ENCODE measurements at places on chromosomes 1 and 21.

GRCh38 chr21:40057331-40057730, 190.1 kb downstream of the PCP4 start:
- H3K27ac ChIP-seq: no peak overlapping the region
- DNase-seq: no peak
- H3K4me1 ChIP-seq: no peaks in the 10 kb centered on the region
- no peak overlapping the region for H3K4me3 ChIP-seq

DNA sequence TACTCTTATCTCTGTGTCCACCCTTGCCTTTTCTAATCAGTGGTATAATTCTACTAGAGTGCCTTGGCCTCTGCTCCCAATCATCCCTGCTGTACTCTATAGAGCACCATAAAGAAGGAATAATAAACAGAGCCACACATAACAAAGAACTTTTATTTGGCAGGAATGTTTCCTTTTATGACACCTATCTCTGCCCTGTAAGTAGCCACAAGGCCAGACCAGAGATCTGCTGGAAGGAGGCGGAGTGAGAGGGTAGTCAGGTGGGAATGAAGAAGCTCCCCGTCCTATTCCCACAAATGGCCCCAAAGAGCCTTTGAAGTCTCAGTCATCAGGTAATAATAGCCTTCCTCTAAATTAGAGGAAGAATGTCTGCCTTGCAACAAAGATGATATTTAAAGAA, 32.7 kb downstream of the WLS start:
- peak; percentile 41 for DNase-seq
- H3K4me3 ChIP-seq: no peak overlapping the region
- no peaks in the 10 kb centered on the region for H3K4me1 ChIP-seq

- H3K4me1 ChIP-seq: peaks cover 2% of the 10 kb centered on the region
- H3K27me3 ChIP-seq: no peaks in the 10 kb centered on the region
- DNase-seq: peak; percentile 62
- H3K4me3 ChIP-seq: no peak overlapping the region
- H3K36me3 ChIP-seq: no peaks in the 10 kb centered on the region
Observed at GRCh38 chr1:147539122-147539575, 2.2 kb upstream of the BCL9 start.

GRCh38 chr21:35593000-35593502, 467.3 kb downstream of the SETD4 start:
- no peak overlapping the region for H3K27ac ChIP-seq
- H3K4me3 ChIP-seq: no peak overlapping the region
- H3K4me1 ChIP-seq: no peaks in the 10 kb centered on the region
- DNase-seq: peak; percentile 20
- H3K27me3 ChIP-seq: peaks cover under 1% of the 10 kb centered on the region

DNA sequence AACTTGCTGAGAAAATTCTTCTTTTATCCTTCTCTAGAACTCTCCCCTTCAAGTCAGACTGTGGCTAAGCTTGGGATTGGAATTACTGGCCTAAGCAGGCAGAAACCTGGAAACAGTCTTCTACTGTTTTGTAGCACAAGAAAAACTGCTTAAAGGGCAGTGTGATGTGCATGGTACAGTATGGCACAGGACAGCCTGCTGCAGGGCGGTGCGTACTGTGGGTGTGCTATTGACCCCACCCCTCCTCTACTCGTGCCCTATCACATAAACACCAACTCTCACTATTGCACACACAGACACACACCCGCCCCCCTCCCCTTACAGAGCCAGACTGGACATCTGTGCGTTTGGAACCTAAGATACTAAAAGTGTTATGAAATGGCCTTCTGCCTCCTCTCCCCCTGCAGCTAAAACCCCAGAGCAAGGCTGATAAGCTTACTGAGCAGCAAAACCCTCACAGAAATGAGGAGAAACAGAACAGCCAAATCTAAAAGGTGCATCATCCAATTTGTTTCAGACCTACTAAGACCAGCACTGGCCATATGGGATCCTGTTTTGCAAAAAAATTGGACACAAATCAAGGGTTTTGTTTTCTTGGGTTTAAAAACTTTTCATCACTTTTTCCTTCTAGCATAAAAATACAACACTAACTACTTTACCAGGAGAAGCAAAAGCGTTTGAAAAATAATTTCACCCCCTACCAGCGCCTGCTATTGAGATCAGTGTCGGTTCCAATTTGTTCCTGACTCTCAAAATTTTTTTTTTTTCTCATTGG, 355.8 kb upstream of the LYPLAL1 start:
- H3K27ac ChIP-seq: no peak overlapping the region
- no peaks in the 10 kb centered on the region for H3K36me3 ChIP-seq
- no peaks in the 10 kb centered on the region for H3K27me3 ChIP-seq
- no peak overlapping the region for H3K4me3 ChIP-seq
- DNase-seq: no peak
- no peaks in the 10 kb centered on the region for H3K4me1 ChIP-seq

DNA sequence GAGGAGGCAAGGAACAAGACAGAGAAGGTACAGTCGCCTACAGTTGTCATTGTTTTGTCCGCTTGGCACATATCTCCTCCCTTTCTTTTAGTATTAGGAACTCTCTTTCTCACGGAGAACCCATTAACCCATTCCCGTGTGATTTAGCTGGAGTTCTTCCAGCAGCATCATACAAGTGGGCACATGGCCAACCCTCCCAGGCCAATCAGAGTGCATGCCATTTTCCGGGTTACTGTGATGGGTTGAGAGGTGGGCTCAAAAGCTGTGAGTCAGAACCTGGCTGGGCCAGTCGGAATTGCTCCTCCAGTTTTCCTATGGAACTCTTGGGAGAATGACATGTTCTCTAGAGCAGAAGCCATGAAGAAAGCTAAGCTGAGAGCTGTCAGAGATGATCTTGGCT, 83.1 kb upstream of the SOD1 start:
- no peaks in the 10 kb centered on the region for H3K36me3 ChIP-seq
- no peaks in the 10 kb centered on the region for H3K4me1 ChIP-seq
- no peak overlapping the region for H3K27ac ChIP-seq
- H3K4me3 ChIP-seq: no peak overlapping the region
- DNase-seq: no peak
- peaks cover 2% of the 10 kb centered on the region for H3K27me3 ChIP-seq

DNA sequence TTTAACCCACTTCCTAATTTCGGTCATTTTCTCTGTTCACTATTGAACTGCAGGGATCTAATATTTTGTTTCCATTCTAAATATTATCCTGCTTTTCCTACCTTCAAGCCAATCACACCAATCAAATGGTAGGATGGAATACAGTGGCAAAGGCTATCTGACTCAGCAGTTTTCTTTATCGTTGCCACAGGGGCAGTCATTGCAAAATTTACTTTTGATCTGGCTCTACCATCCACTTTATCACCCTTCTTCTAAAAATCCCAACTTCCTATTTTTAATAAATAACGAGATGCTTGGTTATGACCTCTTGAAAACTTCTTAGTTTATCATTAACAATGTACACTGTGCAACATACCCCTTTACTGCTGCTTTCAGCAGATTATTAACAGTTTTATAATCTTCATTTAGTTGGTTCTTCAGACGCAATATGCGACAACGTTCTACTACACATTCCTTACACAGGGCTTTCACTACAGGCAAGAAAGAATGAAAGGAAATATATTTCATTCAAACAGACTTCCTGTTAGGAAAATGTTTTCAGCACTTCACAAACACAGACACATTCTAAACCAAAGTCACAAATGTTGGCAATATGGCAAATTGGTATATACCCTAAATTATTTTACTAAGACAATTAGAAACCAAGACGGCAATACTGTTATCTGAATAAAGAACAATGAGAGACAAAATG, 52.3 kb upstream of the RAP1GAP start:
- H3K27me3 ChIP-seq: no peaks in the 10 kb centered on the region
- H3K4me1 ChIP-seq: no peaks in the 10 kb centered on the region
- peak overlapping the region; percentile 8 for H3K27ac ChIP-seq
- peaks cover 14% of the 10 kb centered on the region for H3K36me3 ChIP-seq

DNA sequence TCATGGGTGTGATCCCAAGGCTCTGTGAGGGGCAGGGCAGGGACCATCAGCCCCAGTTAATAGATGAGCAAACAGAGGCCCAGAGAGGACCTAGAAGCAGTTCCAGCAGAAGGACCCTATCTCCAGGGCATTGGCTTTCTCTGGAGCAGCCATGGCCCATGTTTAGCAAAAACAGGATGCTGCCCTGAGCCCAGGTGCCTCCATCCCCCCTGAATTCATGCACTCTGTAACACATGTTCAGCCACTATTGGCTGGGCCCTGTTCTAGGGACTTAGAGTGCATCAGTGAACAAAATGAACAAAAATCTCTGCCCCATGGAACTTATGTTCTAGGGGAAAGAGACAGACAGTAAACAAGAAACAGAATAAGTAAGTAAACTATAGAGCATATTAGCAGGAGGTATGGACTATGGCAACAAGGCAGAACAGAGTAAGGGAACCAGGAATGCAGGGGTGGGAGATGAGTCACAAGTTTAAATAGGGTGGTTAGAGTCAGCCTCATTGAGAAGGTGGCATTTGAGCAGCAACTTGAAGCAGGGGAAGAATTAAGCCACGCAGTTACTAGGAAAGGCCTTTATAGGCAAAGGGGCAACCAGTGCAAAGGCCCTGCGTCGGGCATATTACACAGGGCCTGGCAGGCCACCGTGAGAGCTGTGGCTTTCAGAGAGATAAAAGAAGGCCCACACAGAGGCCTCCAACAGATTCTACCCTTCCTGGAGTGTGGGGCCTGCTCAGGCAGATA, 185.9 kb upstream of the EDN2 start:
- no peak for DNase-seq
- H3K4me3 ChIP-seq: no peak overlapping the region
- H3K36me3 ChIP-seq: no peaks in the 10 kb centered on the region
- no peaks in the 10 kb centered on the region for H3K4me1 ChIP-seq
- no peaks in the 10 kb centered on the region for H3K27me3 ChIP-seq
- no peak overlapping the region for H3K27ac ChIP-seq

DNA sequence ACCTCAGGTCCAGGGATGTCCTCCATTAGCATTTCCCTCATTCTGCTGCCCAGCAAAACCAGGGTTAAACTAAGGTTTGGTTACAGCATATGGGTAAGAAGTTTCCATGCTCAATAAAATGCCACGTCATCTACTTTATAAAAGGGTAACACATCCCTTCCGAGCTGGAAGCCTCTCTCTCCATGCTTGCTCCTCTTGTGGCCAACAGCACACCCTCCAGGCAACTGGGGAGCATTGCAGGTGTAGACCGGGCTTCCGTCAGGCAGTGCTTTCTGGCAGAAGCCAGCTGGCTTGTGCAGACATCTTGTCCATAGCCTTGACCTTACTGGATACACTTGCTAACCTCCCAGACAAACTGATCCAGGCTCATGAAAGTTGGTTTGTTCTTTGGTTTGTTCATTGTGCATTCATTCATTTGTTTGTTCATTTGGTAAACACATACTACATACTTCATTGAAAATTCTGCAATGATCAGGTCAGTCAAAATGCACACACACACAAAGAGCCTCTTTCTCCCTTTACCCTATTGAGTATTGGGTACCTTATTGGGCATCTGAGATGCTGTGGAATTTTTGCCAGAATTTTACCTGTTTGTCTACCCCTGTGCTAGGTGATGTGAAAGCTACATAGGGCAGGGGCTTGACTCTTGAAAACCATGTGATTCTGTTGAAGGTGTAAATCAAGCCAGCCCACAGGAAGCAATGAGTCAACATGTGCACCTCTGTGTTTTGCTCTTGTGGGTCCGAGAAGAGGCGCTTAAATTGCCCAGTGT, 422.8 kb downstream of the CAMTA1 start:
- no peak overlapping the region for H3K4me3 ChIP-seq
- no peaks in the 10 kb centered on the region for H3K4me1 ChIP-seq
- H3K27me3 ChIP-seq: no peaks in the 10 kb centered on the region

GRCh38 chr1:108816049-108816893, 40.6 kb downstream of the AKNAD1 start:
- H3K36me3 ChIP-seq: no peaks in the 10 kb centered on the region
- DNase-seq: peak; percentile 59
- no peak overlapping the region for H3K4me3 ChIP-seq
- H3K27ac ChIP-seq: no peak overlapping the region
- H3K4me1 ChIP-seq: peaks cover 3% of the 10 kb centered on the region
- H3K27me3 ChIP-seq: no peaks in the 10 kb centered on the region

DNA sequence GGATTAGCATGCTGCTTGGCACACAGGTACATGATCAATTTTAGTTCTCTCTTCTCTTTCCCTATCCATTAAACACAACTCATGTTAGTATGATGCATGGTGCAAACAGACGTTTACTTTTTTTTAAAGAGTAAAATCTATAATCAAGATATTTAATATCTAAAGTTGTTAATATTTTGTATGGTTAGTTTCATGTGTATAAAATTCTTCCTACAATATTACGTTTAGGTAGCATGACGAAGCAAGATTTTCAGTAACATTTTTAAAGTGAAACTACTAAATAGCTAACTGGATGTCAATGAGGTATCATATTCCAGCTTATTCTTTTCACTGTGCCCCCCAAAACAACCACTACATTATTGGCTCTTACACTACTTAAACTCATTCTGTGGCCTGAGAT, 36.6 kb downstream of the CNIH4 start:
- no peaks in the 10 kb centered on the region for H3K4me1 ChIP-seq
- no peak overlapping the region for H3K27ac ChIP-seq
- H3K36me3 ChIP-seq: peaks cover 22% of the 10 kb centered on the region
- no peak for DNase-seq
- no peaks in the 10 kb centered on the region for H3K27me3 ChIP-seq
- no peak overlapping the region for H3K4me3 ChIP-seq

DNA sequence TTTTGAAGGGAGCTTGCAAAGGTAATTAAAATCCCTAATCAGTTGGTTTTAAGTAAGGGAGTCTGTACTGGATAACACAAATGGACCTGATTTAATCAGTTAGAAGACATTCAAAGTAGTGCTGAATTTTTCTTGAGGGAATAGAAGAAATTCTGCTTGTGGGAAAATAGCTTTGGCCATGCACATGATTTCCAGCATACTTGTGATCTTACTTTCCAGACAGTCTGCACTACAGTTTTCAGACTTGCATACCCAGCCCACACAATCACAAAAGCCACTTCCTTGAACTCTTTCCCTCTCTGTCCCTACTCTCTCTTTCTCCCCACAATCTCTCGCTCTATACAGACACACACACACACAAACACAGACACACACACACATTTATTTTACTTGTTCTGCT, 852.1 kb downstream of the PLA2G4A start:
- H3K4me3 ChIP-seq: no peak overlapping the region
- no peaks in the 10 kb centered on the region for H3K36me3 ChIP-seq
- H3K4me1 ChIP-seq: no peaks in the 10 kb centered on the region
- DNase-seq: no peak
- no peak overlapping the region for H3K27ac ChIP-seq
- H3K27me3 ChIP-seq: no peaks in the 10 kb centered on the region

GRCh38 chr1:22351768-22352080, 99.9 kb upstream of the ZBTB40 start:
- no peaks in the 10 kb centered on the region for H3K36me3 ChIP-seq
- no peaks in the 10 kb centered on the region for H3K27me3 ChIP-seq
- H3K4me1 ChIP-seq: no peaks in the 10 kb centered on the region
- no peak for DNase-seq
- no peak overlapping the region for H3K4me3 ChIP-seq

- peaks cover 5% of the 10 kb centered on the region for H3K27me3 ChIP-seq
- no peaks in the 10 kb centered on the region for H3K36me3 ChIP-seq
Observed at GRCh38 chr1:6185635-6186382, 5.7 kb upstream of the CHD5 start.

- no peak overlapping the region for H3K27ac ChIP-seq
- H3K4me1 ChIP-seq: no peaks in the 10 kb centered on the region
- no peak overlapping the region for H3K4me3 ChIP-seq
- no peaks in the 10 kb centered on the region for H3K36me3 ChIP-seq
- H3K27me3 ChIP-seq: no peaks in the 10 kb centered on the region
Observed at GRCh38 chr1:117142200-117142599, 20.7 kb upstream of the TRIM45 start.

GRCh38 chr1:107181253-107181969, 40.6 kb downstream of the NTNG1 start:
- no peak overlapping the region for H3K27ac ChIP-seq
- no peaks in the 10 kb centered on the region for H3K36me3 ChIP-seq
- no peak for DNase-seq
- no peaks in the 10 kb centered on the region for H3K27me3 ChIP-seq
- no peaks in the 10 kb centered on the region for H3K4me1 ChIP-seq
